CD14-positive monocyte (primary cell): ENCODE measurements at places on chromosomes 16 and 17.
A peak's percentile ranks its signal among the peaks of the same experiment; 100 is the strongest.

- no peak for DNase-seq
Measured at GRCh38 chr17:17677299-17678040, 3.8 kb upstream of the RAI1 start.

DNA sequence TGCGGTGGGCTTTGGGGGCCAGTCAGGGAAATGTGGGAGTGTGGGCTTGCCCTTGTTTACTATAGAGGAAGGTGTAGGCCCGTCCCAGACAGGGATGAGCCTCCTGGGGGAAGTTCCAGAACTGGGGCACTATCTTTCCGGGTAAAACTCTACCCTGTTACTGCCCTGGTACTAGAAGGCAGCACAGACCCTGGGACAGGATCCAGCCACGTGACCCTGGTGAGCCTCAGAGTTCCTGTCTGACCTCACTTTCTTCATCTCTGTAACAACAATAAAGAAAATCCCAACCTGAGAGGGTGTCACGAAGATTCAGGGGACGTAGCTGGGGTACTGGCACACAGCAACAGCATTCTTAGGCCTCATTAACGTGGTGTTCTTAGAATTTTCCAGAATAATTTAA lies 239.6 kb upstream of the FOXF1 start:
- no peak for DNase-seq

DNA sequence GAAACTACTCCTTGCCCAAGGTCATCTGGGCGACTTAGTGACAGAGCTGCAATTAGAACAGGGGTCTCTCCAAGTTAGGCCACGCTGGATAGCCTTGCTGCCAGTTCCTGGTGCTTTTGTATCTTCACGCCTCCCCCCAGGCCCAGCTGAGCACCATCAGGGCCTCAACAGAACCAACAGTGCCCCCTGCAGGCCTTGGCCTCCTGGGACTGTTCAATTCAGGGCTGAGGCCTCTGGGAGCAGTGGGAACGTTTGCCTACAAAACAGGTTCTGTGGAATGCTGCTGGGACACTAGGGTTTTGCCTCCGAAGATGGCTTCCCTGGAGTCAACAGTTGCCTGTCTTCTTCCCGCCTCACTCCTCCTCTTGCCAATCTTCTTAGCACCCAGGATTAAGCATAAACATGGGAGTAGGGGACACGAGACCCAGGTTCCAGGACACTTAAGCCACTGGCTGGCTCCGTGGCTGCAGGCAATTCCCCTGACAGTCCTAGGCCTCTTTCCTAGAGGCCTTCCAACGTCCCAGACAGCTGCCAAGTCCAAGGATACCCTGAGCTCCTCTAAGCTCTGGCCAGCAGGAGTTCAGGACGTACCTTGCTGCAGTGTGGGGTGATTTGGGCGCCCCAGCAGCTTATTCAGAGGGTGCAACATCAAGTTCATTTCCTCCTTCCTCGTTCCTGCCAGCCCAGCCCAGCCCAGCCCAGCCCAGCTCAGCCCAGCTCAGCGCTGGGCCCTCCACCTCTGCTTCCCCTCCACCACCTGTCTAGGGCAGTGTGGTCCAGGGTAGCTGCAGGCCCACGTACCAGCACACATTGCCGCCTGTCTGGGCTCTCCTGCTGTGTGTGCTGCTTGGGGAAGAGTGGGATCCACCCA lies 246.6 kb upstream of the RPL38 start:
- no peak for DNase-seq

- no peak for DNase-seq
Measured at GRCh38 chr16:23907903-23908302, 72.1 kb downstream of the PRKCB start.

GRCh38 chr17:31593806-31594205 lies 202.3 kb downstream of the RAB11FIP4 start:
- DNase-seq = no peak

DNA sequence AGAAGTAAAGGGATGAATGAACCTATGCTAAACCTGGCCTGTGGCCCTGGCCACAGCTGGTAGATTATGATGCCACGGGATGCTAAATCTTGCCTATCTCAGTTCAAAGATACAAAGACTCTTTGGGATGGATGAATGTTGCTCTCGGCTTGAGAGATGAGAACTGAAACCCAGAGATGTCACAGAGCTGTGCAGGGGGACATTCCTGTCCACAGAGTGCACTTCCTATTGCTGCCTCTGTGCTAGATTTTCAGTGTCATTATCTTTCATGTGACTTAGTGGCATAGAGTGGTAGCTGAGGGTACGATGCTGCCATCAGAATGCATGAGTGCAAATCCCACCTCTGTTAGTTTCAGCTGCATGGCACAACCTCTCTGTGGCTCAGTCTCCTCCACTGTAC lies 2.3 kb upstream of the MT1M start:
- DNase-seq = peak; percentile 26

DNA sequence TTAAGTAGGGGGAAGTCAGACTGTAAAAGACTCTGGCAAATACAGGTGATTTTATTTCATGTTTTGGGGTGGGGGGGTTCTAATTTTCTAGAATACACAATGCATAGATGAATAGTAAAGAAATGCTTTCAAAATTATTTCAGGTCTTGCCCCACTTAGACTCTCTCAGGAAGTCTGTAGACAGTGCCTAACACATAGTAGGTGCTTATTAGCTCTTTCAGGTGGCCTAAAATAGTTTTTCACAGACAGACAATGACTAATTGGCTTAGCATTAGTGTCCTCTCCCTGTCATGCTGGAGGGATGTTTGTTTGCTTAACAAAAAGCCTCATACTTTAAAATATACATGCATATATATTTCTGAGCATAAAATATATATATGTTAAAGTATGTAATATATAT lies 366.0 kb downstream of the SOX9 start:
- DNase-seq = no peak

GRCh38 chr16:14013571-14014283 lies 57.4 kb upstream of the MRTFB start:
- no peak for DNase-seq
